Cortex of kidney (tissue), 1 donor: ENCODE measurements at places on chromosomes 7 and 10.

DNA sequence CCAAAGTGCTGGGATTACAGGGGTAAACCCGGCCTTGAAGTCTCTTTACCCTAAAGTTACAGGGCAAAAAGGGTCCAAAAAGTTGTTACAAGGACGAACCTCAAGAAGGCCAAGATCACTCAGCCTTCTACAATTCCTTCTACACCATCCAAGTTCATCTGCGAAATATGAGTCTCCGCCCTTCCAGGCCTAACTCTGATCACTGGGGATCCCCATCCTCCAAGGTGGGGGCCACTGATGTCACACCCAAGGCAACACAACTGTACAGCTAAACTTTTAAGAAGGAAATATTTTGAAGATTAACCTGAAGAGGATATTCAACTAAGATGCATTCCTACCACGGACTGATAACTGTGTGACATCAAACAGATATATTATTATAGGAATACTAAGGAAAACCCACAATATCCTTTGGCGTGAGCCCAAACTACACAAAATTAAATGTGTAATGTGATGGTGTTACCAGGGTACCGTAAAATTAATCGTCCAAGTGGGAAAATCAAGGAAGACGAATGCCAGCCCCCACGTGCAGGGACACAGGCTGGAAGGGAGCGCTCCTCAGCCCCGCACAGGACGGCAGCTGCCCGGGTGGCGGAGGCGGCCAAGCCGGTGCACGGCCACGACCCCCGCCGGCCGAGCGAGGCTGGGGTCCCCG lies 1.0 kb downstream of the PAXIP1 start:
- no peak for DNase-seq

- no peak for DNase-seq
These were observed 72.4 kb downstream of the TPST1 start for GRCh38 chr7:66277492-66277891.

DNA sequence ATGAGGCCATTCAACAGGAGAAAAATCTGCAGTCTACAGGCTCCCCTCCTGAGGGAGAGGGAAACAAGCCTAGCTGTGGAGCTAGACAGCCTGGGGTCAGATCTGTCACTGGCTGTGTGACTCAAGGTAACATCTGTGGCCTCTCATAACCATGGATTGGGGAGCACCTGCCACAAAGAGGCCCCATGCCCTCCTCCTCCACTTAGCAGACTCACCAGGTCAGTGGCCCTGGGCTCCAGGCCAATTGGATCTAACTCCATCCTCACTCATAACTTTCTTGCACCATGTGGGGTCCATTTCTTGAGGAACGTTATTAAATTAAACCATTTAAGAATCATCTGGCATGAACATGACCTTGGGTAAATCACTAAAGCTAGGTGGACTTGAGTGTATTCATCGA lies 1.8 kb downstream of the GDF10 start:
- no peak for DNase-seq

DNA sequence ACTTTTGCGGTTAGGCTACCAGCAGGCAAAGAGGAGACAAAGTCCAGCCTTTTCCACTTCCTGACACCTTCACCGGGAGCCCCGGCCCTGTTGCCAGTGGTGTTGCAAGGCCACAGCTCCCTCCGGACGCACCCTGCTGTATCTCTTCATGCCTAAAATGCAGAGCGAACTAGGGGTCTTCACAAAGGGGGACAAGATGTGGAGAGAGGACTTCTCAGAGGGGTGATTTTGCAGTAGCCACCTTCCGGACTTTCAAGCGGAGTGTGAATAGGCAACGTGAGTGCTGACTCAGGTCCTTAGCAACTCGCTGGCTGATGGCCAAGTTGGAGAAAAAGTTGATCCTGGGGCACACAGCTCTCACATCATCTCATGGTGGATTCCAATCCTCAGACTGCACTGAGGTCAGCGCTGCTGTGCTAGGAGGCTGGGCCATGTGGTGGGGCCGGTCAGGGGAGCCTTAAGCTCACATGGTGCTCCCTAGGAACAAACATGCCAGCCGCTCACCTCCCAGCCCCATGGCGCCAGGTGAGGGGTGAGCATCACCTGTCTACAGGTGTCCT lies 166.3 kb downstream of the LCOR start:
- DNase-seq = no peak

- no peak for DNase-seq
These were observed 68.0 kb downstream of the JCAD start for GRCh38 chr10:29991382-29991781.

DNA sequence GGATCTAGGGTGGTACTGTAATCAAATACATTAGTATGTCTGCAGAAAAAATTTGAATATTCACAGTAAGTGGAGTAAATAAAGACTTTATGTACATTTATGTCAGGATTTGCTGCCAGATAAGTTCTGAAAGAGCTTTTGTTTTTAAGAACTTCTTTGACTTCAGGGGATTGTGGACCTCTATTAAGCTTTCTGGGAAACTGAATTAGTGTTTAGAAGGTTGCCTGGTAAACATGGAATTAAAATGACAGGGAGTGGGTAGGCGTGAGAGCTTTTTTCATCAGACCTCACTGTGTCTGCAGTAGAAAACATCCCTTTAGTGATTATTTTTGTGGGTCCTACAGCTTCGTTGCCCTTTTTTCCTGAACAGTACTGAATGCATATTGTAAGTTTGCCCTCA lies 15.7 kb downstream of the SDHAF3 start:
- DNase-seq = no peak

DNA sequence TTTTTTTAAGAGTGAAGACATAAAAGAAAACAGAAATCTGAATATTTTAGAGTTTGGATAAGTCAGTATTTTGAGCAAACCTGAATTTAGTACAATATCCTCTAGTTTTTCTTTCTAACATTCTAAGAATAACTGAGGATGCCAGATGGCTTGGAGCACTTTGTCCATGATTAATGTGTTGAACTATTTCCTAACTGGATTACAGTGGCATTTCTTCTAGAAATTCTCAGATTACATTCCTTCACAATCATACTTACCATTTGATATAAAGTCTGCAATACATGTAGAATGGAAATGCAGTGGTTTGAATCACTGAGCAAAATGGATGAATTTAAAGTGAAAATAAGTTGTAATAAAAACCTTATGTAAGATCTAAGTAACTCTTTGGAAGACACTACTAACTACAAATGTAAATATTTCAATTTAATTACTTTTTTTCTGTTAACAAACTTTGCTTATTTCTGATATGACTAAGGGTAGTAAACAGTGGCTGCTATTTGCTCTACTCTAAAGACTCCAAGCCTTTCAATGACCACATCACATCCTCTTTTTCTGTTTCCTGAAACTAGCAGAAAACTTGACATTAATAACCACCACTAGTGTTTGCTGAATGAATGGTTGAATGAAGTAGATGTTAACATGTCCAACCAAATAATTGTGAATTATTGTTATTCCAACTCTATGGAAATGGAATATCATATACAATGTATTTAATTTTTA lies 102.8 kb downstream of the PRKG1 start:
- DNase-seq = no peak

DNA sequence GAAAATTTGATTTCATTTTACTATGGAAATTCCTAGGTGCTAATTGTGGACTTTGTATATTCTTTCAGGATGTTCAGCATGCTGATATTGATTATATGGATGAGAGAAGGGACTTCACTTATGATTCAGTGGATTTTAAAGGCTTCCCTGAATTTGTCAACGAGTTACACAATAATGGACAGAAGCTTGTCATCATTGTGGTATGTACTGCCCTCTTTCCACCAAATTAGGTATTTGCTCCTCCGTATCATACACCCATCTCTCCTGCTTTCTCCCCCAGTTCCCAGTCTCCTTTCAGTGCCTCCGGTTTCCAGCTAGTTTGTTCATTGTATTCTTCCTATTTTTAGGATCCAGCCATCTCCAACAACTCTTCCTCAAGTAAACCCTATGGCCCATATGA lies 34.6 kb downstream of the MGAM start:
- DNase-seq = no peak

- DNase-seq = no peak
These were observed 32.0 kb downstream of the VCL start for GRCh38 chr10:74029943-74030342.

DNA sequence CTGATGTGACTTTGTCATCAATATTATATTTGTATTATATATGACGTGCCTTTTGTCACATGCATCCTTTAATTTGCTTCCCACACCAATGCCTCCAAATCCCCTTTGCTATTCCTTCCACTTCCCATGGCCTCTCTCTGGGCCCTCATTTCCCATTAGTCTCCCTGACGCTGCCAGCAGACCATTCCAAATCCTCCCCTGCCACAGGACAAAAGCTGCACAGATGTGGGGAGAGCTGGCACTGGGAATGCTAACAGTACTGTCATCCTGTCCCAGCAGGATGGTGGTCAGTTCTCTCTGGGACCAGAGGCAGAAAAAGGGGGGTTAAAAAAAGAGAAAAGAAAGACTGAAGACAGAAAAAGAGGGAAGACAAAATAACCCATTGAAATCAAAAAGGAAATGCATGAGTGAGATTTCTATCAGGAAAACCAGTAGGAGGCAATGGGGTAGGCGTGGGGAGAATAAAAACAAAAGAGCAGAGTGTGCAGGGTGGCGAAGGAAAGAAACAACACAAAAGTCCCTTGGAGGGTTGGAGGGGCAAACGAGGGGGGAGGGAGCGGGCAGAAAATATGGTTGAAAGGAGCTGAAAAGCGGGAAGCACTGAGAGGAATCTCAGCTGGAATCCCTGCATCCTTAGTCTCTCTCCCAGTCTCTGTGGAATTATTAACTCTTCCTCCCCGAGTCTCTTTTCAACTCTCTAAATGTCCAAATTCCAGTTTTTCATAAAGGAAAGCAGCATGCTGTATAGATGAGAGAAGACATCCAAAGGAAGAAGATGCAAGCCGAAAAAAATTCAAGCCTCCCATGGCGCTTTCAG lies 59.2 kb upstream of the PTN start:
- DNase-seq = no peak

GRCh38 chr10:103895411-103896186 lies 22.4 kb downstream of the STN1 start:
- no peak for DNase-seq

DNA sequence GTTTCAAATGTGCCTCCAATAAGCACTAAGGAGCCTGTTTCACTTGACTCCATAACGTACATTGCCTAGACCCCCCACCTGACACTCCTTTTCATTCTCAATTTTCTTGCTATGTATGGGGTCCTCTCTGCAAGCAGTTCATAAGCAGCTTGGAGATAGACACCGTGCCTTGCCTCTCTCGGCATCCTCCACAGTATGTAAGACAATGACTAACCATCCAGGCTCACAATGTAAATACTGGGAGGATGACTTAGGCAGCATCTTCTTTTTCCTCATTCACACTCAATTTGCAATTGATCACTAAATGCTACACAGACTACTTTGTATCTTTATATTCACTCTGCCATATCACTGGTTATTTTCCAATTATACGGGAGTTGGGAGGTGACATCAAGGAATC lies 22.8 kb upstream of the CABCOCO1 start:
- DNase-seq = no peak

- no peak for DNase-seq
These were observed 5.6 kb downstream of the BZW2 start for GRCh38 chr7:16651396-16652239.

GRCh38 chr10:125513429-125514182 lies 169.4 kb downstream of the TEX36 start:
- DNase-seq = no peak
